ENCODE measurements at places on chromosomes 6 and 20.

- DNase-seq: no peak
These were observed 26.0 kb upstream of the PCMTD2 start for GRCh38 chr20:64229507-64230061.

DNA sequence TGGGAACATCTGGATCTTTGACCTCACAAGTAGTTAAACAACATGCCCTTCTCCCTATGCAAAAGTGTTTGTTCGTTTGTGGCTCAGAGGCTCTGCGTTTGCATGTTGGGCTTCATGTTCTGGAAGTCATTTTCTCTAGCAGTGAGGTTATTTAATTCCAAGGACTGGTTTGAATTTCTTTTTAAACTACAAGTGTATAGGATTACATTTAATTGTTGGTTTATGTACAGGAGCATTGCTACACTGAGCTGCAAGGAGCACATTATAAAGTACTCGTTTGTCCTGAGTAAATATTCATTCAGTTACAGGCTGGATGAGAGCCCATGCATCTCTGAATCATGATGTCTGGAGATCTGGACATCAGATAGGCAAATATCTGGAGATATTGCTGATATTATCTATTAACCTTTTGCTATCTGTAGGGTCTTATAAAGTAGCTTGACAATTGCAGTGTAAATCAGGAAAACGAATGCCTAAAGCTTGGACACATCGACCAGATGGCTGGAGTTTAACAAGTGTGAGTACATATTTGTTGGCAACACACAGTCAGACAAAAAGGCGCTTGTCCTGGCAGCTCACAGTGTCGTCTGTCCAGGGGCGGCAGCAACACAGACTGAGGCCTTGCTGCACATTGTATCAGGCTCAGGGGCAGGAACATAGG lies 84.6 kb downstream of the PDE7B start:
- no peak for DNase-seq

DNA sequence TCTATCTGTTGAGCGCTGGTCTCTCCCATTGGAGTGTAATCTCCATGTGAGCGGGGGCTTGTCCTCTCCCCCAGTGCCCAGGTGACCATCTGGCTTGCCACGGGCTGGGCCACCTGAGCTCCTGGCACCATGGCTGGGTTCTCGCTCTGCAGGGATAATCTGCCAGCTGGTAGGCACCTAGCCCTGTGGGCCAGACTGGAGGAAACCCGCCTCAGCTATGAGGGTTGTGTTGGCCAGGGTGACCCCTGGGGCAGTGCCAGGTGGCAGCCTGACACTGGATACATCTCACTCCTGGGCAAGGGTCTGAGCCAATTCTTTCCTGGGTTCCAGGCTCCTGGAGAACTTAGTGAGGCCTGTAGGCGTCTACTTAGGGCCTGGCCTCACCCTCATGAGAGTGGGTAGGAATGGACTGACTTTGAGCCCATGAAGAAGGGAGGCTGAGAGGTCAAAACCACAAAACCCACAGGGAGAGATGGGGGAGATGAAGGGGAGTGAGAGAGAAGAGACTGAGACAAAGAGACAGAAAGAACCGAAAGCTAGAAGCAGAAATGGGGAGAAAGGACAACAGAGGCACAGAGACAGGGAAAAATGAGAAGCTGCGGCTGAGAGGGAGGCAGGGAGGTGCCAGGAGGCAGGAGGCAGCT lies 5.8 kb upstream of the SLC52A3 start:
- no peak for DNase-seq

DNA sequence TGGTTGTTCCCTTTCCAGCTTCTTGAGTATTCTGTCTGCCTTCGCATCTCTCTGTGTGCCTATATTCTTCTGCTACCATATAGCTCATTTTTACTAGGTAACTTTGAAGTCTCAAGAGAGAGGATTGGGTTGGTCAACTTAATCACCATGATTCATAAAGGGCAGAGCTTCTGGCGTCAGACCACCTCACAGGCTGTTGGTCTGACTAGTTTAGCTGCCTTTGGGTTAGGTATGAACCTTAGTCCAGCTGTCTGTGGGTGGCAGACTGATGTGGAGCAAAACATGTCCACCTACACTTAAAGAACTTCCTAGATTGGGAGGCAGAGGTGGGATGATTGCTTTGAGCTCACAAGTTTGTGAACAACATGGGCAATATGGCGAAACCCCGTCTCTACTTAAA lies 192.2 kb upstream of the SGK1 start:
- DNase-seq: no peak

- DNase-seq: no peak
These were observed 8.2 kb upstream of the CAPN11 start for GRCh38 chr6:44150317-44150917.

Data from CD4-positive, alpha-beta T cell treated with Interleukin-4 for 1 hour (primary cell).